Naive thymus-derived CD4-positive, alpha-beta T cell (primary cell): ENCODE measurements at places on chromosomes 1 and 21.

GRCh38 chr1:230087028-230087716 is 20.1 kb downstream of the GALNT2 start:
- DNase-seq: no peak

DNA sequence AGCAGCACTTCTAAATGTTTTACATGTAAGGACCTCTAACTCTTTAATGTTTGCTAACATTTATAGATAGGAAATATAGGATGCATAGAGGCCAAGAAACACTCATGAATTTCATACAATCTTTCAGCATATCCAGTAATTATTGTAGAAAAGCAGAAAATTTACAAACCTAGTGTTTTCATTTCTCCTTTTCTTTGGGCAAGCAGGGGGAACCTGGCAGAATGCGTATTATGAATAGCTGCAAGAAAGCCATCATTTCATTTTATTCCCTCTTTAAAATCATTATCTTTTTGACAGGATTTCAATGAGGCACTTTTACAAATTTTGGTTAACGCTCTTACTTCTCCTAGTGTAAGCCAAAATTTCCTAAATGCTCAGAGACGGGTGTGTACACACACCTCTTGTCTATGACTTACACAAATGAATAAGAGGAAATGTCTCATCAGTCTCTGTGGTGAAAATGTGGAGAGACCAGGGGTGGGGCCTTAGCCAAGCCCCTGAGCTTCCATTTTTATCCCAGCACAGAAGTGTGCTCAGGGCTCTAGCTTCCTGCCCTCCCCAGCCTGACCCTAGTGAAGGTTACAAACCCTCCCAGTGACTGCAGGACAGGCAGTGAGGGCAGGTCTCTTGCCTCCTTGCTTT is 91.6 kb downstream of the LRRC8C start:
- peak; percentile 70 for DNase-seq

- peak; percentile 40 for DNase-seq
These were observed 422 bp upstream of the RSBN1 start for GRCh38 chr1:113812661-113813135.

GRCh38 chr1:3940754-3941345 is 40.8 kb upstream of the C1orf174 start:
- DNase-seq: no peak

DNA sequence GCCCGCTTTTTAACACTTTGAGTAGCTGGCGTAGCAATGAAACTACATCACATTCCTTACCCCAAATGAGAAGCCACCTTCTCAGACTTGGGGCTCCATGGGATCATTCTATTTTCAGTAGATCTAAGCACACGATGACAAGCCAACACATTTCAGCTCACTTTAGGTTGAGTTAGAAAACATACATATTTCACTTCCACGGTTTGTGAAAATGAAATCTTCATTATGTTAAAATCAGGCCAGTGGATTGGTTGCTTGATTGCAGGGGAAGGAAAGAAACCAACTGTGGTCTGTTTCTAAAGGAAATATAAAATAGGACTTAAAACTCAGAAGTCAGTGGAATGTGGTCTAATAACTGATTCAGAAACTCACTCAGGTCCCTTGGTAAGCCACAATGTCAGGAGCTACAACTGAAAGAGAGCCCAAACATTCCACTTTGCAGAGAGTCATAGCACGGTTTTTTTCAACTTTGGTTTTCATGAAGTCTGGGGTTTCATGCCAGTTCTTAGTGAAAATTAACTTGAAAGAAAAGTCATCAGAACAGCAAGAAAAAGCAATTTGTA is 82.3 kb upstream of the TIAM1 start:
- no peak for DNase-seq

DNA sequence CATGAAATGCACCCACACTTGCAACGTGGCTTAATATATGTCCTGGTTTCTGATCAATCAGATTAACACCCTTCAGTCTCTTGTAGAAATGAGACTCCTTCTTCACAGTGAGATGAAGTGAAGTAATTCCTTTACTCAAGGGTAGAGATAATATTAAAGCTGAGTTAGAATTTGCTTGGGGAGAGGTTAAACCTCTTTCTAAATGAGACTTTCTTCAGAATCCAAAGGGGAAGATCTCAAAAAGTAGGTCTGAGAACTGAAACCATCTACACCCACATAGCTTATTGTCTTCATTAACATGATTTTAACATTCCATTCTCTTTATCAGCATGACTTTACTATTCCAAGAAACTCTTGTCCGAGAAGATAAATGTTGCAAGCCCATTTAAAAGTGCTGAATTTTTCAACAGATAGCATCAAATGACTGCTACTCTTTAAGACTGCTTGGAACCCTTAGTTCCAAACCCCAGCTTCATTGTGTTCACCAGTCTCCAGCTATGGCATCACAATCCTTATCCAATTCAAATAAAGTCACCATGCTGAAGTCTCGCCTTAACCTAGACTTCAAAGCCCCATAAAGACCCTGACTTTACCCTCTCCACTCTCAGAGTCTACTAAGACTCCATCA is 19.2 kb upstream of the TRAF3IP3 start:
- no peak for DNase-seq

DNA sequence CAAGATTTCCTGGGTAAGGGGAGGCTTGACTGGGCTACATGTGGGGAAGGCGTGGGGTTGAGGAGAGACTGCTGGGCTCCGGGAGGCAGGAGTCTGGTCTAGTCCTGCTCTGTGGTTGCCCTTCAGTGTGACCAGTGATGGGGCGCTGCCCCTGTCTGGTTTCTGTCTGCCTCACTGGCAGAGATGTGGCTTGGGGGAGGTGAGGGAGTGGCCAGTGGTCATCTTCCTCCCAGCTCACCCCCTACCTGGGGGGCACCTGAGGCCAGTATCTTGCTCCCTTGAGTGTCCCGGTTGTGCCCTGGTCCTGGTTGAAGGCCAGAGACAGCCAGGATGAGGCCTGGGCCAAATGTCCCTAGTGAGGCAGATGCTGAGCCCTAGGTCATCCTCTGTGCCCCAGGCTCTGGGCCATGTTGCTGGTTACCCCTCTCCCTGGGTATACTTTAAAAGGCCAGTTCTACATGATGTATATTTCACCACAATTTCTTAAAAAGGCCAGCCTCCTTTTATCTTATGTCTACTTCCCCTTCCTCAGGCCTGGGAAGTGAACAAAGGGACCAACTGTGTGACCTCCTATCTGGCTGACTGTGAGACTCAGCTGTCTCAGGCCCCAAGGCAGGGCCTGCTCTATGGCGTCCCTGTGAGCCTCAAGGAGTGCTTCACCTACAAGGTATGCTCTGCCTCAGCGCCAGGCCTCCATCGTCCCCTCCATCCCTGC is 10.5 kb downstream of the FAAH start:
- no peak for DNase-seq

DNA sequence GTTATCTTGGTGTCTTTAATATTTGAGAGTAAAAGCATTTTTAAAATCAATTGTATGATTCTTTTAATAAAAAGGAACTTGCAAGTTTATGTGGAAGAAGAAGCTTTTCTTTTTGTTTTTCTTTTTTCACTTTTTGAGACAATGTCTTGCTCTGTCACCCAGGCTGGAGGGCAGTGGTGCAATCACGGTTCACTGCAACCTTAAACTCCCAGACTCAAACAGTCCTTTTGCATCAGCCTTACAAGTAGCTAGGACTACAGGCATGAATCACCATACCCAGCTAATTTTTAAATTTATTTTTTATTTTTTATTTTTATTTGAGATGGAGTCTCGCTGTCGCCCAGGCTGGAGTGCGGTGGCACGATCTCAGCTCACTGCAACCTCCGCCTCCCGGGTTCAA is 34.1 kb downstream of the CMPK1 start:
- no peak for DNase-seq

GRCh38 chr1:180937624-180938225 is 25.0 kb downstream of the KIAA1614 start:
- DNase-seq: no peak

GRCh38 chr1:4407851-4408250 is 246.6 kb upstream of the AJAP1 start:
- no peak for DNase-seq
